ENCODE measurements at places on chromosomes 12 and 14.

- no peak for DNase-seq
Measured at GRCh38 chr14:74528406-74528805, 34.8 kb downstream of the ISCA2 start.

DNA sequence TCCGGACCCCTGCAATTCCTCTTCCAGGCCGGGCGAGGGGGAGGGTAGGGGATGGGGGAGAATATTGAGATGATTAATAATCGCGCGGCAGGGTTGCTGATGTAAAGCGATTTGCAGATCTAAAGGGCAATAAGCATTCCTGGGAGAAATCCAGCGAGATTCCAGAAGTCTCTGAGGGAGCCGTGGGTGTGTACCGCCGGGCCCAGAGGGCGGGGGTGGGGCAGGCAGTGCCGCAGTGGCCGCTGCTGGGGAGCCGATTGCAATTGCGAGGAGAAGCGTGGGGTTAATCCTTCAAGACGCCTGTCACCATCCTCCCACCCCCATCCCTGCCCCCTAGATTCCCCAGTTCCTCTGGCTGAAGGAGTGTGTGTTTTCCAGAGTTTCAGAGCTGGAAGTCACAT is 16.4 kb downstream of the FOS start:
- DNase-seq: no peak

DNA sequence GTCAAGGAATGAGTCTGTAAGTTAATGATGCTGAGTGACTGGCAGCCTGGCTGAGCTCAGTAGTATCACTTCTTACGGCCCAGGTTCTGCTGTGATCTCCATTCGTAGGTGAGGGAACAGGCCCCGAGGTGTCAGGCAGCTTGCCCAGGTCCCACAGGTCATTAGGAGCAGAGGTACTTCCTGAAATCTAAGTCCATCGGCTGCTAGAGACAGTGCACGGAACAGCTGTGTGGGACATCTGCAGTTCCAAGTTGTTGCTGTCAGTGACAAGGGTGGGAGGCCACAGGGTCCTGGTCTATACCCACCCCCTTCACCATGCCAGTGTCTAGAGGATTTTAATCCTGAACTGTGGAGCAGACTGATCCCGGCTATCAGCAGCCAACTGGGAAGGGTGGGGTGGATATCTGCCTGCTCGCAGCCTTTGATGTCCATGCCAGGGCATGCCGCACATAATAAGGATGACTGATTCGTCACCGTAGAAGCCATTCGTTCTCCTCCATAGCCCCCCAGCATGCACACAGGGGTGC is 82.3 kb upstream of the RIN3 start:
- DNase-seq: no peak

- no peak for DNase-seq
Measured at GRCh38 chr12:104207416-104208205, 8.0 kb upstream of the TXNRD1 start.

- DNase-seq: no peak
Measured at GRCh38 chr14:78764240-78764639, 594.1 kb downstream of the NRXN3 start.

- DNase-seq: no peak
Measured at GRCh38 chr14:103444837-103445524, 59.8 kb downstream of the MARK3 start.

GRCh38 chr12:57107456-57108155 is 3.6 kb downstream of the STAT6 start:
- DNase-seq: no peak

DNA sequence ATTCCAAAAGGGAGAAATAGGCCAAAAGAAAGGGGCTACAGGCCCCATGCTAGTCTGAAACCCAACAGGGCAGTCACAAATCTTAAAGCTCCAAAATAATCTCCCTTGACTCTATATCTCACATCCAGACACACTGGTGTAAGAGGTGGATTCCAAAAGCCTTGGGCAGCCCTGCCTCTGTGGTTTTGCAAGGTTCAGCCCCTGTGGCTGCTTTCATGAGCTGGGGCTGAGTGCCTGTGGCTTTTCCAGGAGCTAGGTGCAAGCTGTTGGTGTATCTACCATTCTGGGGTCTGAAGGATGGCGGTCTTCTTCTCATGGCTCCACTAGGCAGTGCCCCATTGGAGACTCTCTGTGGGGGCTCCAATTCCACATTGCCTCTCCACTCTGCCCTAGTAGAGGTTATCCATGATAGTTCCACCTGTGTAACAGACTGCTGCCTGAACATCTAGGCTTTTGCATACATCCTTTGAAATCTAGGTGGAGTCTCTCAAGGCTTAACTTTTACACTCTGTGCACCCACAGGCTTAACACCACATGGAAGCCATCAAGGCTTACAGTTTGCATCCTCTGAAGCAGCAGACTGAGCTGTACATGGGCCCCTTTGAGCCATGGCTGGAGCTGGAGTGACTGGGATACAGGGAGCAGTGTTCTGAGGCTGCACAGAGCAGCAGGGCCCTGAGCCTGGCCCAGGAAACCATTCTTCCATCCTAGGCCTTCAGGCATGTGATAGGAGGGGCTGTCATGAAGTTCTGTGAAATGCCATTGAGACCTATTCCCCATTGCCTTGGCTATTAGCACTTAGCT is 66.5 kb upstream of the ABCD2 start:
- DNase-seq: no peak

DNA sequence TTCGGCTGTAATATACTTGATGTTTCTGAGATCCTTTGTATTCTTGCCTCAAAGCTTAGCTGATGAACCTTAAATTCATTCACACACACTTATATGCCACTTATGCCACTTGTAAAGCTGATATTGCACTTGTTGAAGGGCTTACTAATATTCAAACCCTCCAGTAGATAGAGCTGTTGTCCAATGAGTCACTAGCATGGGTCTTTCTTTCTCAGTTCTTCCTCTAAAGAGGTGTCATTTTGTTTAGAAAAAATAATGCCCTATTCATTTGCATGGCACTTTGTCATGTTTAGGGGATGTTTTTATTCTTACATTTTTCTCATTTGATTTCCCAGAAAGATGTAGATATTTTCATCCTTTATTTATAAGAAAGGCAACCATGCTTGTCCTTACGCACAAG is 56.4 kb downstream of the MON2 start:
- DNase-seq: no peak

DNA sequence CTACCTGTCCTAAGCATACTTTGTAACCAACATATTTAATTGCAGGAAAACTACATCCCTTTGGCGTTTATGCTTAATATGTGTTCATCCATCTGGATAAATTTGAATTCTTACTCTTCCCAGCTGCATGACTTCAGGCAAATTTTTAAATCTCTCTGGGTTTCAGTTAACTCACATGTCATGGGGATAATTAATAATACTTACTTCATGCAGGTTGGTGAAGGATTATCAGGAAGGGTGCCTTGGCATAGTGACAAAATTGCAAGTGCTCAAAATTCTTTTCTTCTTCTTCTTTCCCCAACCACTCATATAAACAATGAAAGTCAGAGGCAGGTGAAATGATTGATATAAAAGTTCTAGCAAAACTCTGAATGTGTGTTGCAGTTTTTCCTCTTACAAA is 15.9 kb downstream of the SYT10 start:
- no peak for DNase-seq

- no peak for DNase-seq
Measured at GRCh38 chr12:40788276-40788675, 96.0 kb downstream of the CNTN1 start.

- DNase-seq: no peak
Measured at GRCh38 chr14:92675976-92676375, 72.5 kb downstream of the LGMN start.

- no peak for DNase-seq
Measured at GRCh38 chr14:92890830-92891588, 31.9 kb upstream of the CHGA start.

DNA sequence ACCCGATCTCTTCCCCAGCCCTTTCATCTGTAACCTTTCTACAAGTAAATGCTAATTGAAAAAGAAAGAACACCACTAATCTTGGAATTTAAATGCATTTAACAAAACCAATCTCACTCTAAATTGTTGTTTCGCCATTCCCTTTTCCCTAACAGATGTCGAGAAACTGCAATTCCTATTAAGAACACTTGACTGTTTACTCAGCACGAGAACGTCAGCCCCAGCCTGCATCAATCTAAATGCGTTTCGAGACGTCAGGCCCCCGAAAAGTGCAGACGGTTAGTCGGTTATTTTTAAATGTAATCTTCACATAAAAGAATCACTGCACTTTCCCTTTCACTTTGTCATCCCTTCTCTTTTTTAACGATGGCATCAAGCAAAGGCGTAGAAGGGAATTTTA is 837.6 kb downstream of the VRK1 start:
- DNase-seq: peak; percentile 11

GRCh38 chr12:10130042-10130441 is at the start of gene CLEC7A:
CLEC7A (minus strand) TSS chr12:10130199; CDS start chr12:10130082, 117 bp downstream.
- no peak for DNase-seq

DNA sequence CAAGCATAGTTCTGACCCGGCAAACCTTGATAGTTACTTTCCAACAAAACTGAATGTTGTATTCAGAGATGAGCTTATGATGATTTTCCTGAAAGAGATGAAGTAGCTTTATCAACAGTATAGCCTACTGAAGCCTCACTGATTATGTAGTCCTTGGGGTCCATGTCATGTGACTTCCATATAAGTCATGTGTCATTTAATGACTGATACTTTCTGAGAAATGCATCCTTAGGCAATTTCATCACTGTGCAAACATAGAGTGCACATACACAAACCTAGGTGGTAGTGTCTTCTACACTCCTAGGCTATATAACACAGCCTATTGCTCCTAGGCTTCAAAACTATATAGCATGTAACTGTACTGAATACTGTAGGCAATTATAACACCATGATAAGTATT is 28.5 kb upstream of the TUBA1C start:
- no peak for DNase-seq

DNA sequence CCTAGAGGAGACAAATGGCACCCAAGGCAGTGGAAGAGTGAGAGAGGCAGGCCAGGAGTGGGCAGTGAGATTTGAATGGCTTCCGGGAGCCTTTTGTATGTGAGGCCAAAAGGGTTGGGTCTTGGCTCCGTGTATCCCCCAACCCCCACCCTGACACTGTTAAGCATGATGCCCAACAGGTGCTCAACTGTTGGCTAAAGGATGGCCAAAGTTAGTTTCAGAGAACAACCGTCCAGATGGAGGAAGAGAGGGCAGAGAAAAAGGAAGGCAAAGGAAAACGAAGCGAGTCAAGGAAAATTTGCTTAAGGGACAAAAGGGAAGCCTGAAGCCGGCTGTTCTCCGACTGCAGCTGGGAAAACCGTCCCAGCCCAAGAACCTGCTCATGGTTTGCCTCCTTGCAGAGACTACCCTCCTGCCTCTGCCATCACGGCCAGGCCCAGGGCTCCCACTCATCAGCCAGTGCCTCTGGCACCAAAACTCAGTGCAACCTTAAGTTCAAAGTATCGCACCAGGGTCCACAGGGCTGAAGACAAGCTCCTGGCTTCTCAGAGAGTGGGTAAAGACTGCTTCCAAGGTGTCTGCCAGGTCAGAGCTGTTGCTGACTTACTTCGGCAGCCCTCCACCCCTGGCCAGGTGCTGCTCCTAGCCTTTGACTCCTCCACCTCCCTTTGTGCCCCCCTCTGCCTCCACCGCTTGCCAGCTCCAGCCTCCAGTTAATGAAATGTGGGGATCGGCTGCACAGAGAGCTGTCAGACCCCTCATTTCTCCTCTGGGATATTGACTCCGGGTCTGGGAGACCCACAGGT is 4.2 kb upstream of the C1QL4 start:
- DNase-seq: no peak

DNA sequence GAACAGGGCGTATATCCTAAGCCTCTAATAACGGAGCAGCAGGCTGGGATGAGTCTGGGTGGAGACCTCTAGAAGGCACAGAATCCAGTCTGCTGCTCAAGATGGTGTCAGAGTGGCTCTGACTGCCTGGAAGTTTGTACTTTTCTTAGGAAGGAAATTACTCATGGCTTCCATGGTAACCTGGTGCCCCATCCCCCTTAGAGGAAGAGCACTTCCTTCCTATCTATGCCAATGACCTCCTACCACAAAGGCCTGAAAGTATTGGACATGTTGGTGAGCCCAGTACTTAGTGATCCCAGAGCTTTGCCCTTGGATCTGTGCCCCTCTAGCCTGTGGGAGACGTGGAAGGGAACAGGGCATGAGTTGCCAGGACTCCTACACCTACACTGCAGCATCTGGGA is 1.5 kb downstream of the BATF start:
- DNase-seq: no peak

DNA sequence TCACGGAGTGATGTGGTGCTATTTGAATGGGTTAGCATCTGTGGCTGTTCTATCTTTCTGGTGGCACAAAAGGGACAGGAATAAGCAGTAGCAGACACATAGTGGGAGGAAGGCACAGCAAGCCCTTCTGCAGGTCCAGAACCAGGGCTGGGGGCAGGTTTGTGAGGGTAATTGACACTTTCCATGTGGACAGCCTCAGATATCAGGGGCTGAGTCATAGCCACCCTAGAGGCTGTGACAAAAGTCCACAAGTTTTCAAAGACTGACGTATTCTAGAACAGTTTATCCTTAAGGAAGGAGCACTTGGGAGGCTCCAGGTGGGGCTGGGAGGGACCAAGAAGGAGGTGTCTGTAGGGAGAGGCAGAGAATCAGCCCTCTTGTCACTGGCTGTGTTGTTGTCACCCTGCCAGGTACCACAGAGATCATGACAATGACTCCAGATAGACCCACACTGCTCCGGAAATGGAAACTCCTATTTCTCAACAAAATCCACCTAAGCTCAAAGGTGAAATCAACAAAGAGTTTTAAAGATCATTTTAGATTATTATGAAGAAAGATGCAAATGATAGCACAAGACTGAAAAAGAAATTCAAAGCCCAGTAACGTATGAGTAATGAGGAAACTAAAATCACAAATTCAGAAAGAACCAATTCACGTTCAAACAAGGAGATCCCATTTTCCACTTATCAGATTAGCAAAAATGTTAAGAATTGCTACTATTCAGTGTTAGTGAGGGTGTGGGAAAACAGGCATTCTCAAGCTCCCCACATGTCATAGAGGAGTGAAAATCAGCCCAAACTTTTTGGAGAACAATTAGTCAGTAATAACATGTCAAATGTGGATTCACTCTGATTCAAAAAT is 48.3 kb downstream of the NFKBIA start:
- no peak for DNase-seq

- no peak for DNase-seq
Measured at GRCh38 chr12:106267535-106267934, 19.7 kb upstream of the CKAP4 start.

DNA sequence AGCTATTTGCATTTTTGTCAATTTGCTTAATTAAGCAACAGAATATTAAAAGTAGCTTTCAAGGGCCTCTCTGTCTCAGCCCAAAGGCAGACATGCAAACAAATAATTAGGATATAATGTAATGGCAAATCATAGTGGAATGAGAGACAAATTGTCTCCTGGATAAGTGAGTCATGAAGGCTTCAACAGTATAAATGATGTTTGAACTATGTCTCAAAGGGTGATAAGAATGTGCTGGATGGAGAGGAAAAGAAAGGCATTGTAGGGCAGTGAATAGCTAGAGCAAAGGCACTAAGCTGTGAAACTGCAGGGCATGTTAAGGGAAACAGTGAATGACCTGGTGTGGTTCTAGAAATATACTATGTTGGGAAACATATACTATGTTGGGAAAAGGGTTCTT is 53.5 kb upstream of the PPP1R12A start:
- no peak for DNase-seq

All from stimulated activated CD4-positive, alpha-beta T cell treated with anti-CD3 and anti-CD28 coated beads, Interleukin-1b, Interleukin-23, amount 100 ng/mL, for 4 hours (primary cell).